ENCODE measurements at places on chromosomes 16 and 17.
A peak's percentile ranks its signal among the peaks of the same experiment; 100 is the strongest.

GRCh38 chr16:85917959-85918358, 19.0 kb downstream of the IRF8 start:
- no peak for DNase-seq

DNA sequence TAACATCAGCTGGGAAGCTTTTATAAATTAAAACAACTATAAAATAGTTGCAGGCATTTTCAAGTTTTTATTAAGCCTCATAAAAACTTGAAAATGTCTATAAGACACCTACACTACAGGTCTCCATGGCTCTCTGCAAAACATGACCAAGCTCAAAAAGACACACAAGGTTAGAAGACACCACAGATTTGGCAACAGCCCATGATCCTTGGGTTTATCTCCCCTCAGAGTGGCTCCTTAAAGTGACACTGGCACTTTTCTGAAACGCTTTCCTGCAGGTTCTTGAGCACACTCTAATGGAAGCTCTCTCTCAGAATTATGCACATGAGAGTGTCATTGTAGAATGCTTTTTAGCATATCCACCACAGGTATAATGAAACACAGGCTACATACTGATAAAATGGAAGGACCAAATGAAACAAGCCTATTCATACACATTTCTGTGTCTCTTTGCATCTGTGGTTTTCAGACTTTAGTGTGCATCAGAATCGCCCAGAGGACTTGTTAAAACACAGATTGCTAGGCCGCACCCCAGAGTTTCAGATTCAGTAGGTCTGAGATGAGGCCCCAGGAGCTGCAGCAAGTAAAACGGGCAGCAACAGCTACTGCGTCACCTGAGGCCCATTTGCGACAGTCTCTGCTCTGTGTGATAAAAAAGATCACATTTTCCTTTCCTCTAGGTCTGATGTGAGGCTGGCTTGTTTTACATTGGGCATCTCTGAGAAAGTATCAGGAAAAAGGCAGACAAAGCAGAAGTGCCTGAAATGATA, 75.0 kb upstream of the WSB1 start:
- no peak for DNase-seq

- DNase-seq: no peak
Observed at GRCh38 chr16:23837553-23838308, 1.9 kb downstream of the PRKCB start.

DNA sequence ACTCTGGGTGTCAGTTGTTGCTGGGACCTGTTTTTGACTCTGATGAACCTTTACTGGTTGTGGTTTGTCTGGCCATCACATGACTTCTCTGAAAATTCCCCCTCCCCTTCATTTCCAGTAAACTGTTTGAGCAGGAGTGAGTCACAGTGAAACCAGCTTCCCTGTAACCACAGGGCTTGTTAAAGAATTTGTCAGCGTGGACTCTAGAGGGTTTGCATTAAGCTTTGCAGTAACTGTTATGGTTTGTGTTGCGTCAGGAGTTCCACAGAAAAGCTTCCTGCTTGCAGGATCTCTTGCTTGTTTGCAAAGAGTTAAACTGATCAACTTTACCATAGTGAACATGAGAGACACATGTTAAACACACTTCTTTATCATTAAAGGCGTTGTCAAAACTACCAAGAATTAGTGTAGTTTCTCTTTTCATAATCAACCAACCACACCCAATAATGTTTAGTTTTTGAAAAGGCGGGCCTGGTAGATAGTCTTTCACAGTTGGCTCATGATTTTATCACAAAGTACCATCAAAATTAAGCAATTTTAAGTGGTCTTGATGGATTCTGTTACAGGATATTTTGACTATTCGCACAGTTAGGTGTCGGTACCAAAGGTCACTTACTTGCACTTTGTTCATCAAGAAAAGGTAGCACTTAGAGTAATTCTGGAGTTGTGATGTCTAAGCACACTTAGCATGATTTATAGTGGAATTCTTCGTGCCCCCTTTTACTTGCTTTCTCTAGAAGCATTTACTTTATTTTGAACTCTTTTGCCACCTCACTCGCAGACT, 79.3 kb downstream of the VMP1 start:
- peak; percentile 99 for DNase-seq

GRCh38 chr17:5821803-5822202, 237.5 kb upstream of the NLRP1 start:
- no peak for DNase-seq

GRCh38 chr17:16470265-16470664, 21.7 kb downstream of the LRRC75A start:
- no peak for DNase-seq

DNA sequence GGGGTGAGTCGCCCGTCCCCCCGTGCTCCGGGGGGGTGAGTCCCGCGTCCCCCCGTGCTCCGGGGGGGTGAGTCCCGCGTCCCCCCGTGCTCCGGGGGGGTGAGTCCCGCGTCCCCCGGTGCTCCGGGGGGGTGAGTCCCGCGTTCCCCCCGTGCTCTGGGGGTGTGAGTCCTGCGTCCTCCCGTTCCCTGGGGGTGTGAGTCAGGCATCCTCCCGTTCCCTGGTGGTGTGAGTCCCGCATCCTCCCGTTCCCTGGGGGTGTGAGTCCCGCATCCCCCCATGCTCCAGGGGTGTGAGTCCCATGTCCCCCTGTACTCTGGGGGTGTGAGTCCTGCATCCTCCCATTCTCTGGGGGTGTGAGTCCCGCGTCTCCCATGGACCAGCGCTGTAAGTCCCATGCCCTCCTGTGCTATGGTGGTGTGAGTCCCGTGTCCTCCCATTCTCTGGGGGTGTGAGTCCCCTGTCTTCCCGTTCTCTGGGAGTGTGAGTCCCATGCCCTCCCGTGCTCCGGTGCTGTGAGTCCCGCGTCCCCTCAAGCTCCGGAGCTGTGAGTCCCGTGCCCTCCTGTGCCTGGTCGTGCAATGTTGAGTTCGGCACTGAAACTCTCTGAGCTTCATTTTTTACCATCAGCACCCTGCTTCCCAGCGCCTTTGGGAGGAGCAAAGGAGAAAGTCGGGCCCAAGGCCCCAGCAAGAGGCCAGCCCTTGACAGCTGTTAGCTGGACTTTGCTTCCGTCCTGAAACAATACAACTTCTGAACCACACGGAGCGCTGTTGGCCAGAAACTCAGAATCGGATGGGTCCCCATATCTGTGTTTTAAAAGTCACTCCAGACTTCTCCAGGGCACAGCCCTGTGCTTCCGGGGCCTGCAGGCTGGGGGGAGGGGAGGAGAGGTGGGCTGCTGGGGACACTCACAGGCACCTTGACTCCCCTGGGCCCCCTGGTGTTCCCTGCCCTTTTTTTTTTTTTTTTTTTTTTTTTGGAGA, 11.5 kb upstream of the ZC3H18 start:
- peak; percentile 52 for DNase-seq
